ENCODE measurements at places on chromosomes 2 and 18.

- DNase-seq: peak; percentile 63
Measured at GRCh38 chr2:98468621-98469236, 24.1 kb downstream of the INPP4A start.

GRCh38 chr2:74602586-74603281, 45.4 kb downstream of the M1AP start:
- DNase-seq: peak; percentile 44

DNA sequence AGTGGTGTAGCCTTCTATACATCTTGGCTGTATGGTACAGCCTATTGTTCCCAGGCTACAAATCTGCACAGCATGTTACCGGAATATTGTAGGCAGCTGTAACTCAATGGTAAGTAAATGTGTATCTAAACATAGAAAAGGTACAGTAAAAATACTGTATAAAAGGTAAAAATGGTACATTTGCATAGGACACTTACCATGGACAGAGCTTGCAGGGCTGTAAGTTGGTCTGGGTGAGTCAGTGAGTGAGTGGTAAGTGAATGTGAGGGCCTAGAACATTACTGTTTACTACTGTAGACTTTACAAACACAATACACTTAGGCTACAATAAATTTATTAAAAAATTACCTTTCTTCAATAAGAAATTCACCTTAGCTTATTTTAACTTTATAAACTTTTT, 3.7 kb upstream of the MRPS9 start:
- no peak for DNase-seq

DNA sequence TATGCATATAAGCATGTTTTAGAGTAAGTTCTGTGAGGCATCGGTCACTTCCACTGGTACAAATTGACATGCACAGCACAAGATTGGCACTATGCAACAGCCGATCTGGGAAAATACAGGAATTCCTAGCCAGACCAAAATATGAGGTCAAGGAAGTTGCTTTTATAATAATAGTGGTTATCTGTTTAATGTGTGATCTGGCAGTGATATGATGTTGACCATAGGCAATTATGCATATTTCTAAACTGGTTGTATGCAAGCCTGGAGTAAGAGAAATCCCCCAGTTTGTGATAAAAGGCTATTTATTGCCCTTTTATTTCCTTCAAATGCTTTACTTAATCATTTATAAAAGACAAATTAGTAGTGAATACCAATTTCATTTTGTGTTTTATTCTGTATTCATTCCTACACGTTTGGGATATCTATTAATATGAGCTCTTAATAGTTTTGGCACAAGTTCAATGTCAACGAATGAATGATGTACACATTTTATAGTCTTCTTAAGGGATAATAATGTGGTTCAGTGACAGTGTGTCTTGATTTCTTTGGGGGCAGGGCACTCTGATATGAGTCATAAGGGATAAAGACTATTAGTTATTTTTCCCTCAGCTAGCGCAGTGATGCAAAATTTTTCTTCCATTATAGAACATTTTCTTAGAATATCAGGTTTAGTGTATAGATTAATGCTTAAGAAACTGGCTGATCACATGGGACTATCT, 34.7 kb upstream of the ZEB2 start:
- DNase-seq: no peak

GRCh38 chr2:196537311-196537710, 102.2 kb upstream of the CCDC150 start:
- no peak for DNase-seq

- no peak for DNase-seq
Measured at GRCh38 chr2:131045286-131046027, 47.8 kb downstream of the FAM168B start.

DNA sequence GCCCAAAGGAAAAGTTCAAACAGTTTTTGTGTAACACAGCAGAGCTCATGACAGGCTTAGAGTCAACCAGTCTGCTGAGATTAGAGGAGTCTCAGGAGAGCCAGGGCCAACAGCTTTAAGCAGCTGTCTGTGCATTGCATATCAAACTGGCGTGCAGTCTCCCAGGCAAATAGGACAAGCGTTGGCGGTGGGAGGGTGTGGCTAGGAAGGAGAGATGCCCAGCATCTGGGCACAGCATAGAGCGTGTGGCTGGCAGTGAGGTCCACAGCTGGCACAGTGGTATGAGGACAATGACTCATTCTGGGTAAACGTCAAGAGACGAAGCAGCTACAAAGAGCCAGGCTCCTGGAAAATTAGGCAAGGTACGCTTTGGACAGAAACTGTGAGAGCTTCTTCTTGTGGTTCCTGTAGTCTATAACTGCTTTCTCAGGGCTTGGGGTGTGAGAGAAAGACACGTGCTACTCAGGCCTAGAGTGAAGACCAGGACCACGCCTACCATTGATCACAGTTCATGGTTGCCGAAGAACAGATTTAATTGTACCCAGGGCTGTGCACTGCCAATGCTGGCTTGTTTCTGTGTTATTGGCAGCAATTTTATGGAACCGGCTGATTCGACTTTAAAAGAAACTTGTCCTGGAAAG, 14.8 kb downstream of the ZAP70 start:
- no peak for DNase-seq

DNA sequence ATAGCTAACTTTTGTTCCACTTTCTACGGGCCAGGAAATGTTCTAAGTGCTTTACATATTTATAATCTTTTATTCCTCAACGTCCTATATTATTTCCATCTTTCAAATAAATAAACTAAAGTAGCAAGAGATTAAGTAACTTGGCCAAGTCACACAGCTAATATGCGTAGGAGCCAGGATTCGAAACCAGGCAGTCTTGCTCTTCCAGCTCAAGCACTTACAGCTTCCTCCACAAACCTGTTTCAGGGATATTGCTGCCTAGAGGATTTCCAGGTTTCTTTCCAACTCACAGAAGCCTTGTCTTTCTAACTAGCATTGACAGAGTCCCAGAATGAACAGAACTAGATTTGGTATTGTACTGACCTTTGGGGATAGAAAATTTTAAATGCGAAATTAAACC, 102.5 kb downstream of the FIGN start:
- no peak for DNase-seq

DNA sequence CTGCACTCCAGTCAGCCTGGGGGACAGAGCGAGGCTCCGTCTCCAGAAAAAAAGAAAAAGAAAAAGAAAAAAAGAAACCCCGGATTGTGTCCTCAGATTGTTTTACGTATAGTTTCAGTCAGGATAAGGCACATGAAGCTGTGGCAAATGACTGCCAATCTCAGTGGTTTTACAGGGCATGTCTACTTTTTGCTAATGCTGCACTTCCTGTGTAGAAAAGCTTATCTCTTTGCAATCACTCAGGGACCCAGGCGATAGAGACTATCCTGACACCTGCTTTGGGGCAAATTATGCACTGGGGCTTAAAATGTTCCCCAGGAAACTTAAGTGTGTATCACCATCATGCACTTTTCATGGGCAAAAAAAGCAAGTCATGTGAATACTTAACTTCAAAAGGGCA, 103.7 kb upstream of the MEIS1 start:
- no peak for DNase-seq

GRCh38 chr2:48034295-48034694, 128.0 kb upstream of the FBXO11 start:
- DNase-seq: peak; percentile 1

DNA sequence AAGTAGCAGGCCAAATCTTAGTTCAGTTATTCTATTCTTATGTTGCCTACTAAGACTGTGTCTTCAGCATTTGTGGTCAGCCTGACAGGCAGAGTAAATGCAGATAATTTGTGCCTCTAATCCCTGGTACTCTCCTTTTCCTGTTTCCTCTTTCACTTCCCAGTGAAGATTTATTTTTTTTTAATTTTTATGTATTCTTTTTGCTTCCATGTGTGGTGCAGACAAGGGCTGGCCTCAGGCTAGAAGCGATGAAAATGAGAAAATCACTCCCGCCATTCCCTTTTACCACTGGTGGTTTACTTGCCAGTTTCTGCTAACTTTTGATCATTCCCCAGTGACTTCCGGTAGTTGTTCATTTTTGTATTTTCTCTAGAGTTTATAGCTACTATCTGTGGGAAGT, 30.9 kb downstream of the DSEL start:
- no peak for DNase-seq

- no peak for DNase-seq
Measured at GRCh38 chr2:233764761-233765160, 4.7 kb downstream of the UGT1A1 start.

DNA sequence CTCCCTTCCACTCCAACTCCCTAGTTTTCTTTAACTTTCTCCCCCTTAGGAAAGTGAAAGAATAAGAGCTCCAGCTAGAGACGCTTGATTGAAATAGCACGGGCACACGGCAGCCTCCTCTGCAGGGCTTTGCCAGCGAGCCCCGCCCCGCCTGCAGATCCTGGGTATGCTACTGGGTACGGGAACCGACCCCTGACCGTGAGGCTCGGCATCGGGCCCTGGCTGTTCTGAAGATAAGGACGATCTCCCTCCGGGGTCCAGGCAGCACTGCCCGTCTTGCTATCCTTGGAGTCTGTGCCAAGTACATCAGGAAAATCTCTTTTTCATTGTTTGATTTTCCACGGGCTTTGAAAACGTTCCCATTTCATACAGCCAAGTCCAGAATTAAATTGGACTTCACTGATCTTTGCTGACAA, 284.5 kb downstream of the MTX2 start:
- DNase-seq: no peak

GRCh38 chr2:120469426-120469825, 123.5 kb downstream of the INHBB start:
- no peak for DNase-seq

DNA sequence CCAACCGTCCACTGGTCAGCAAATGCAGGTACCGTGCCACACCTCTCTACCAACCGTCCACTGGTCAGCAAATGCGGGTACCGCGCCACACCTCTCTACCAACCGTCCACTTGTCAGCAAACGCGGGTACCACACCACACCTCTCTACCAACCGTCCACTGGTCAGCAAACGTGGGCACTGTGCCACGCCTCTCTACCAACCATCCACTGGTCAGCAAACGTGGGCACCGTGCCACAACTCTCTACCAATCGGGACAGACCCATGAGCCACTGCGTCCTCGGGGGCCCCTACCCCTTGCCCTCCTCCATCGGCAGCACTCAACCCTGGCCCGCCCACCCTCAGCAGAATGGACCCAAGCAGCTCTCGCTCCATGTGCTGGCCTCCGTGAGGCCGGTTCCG, 226.4 kb upstream of the SALL3 start:
- DNase-seq: no peak

- no peak for DNase-seq
Measured at GRCh38 chr2:106839849-106840595, 45.9 kb downstream of the ST6GAL2 start.

- DNase-seq: no peak
Measured at GRCh38 chr2:98463081-98463481, 18.4 kb downstream of the INPP4A start.

GRCh38 chr2:39837856-39838453, 58.9 kb upstream of the THUMPD2 start:
- DNase-seq: no peak

- no peak for DNase-seq
Measured at GRCh38 chr2:179569831-179570233, 291.6 kb downstream of the ZNF385B start.

DNA sequence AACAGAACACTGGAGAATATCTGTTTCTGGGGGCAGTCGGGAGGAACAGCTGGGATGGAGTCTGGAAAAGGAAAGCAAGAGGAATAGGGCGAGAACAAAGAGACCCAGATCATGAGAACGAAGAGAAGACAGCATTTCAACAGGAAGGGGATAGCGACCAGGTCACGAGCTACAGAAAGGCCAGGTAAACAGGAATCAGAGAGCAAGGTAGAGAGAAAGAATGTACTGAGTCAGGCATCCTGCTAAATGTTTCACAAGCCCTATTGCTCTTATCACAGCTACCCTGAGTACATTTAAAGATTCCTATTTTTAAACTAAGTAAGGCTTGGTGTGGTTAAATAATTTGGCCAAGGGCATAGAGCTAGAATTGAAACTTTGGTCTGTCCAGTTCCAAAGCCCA, 254.9 kb upstream of the RAB12 start:
- no peak for DNase-seq

DNA sequence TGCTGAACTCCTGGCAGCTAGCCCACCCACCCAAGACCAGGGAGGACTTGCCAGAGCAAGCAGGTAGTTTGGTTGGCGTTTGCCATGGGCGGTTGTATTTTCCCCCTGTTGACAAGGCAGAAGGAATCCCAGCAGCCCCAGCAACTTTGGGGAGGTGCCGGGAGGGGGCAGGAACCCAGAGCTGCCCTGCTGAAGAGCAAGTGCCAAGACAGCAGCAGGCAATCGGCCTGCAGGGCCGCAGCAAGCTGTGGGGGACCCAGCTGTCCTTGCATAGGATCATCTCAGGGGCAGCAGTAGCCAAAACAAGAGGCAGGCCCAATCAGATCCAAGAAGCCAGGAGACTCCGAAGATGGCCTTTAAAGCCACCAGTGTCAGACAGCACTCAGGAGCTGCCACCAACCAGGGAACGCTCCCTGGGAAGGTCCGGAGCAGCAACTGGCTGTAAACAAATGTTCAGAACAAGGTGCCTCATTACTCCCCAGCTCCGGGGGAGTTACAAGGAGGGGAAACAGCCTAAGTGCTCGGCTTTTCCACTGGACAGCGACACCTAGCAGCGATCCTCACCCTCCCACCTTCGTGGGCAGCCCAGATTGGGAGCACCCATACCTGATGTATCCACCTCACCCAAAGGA, 2.1 kb downstream of the ST8SIA5 start:
- DNase-seq: no peak

DNA sequence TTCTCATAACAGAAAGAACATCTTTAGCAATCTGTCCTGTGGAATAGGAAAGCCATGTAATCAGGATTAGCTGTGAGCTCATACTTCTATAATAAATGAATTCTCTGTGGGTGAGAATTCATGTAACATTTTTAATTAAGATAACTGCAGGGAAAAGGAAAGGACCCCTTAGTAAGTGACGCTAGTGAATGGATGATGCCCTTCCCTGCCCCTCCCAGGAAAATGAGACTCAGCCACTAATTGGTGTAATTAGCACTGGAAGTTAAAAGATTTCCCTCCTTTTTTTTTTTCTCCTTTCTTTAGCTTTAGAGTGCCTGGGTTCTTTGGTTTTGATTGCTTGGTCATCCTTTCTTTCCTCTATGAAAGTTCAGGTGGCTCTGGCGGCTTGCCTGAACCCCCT, 90.3 kb downstream of the VWA3B start:
- DNase-seq: no peak

DNA sequence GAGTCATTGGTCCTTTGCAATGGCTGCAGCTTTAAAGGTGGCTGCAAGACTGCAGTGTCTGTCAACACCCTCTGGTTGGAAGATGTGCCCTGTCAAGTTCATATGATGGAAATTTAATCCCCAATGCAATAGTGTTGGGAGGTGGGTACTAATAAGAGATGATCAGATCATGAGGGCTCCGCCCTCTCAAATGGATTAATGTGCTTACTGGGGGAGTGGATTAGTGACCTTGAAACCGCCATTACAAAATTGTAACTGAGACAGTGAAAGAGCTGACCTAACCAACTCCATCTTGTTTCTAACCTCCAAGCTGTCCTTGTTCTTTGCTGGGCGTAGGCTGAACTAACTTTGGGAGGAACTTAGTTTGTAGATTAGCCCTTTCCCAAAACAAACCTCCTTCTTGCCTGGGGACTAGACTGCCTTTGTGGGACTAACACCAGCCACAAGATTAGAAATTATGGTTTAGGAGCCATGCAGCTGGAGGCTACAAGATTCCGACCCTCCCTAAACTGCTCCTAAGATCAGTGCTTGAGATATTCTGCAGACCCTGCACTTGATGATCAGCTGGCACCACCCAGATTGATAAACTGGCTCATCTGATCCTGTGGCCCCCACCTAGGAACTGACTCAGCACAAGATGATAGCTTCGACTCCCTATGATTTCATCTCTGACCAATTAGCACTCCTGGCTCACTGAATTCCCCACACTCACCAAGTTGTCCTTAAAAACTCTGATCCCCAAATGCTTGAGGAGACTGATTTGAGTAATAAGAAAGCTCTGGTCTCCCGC, 13.7 kb downstream of the MYCN start:
- DNase-seq: no peak
